ENCODE measurements at places on chromosomes 1 and 21.
A peak's percentile ranks its signal among the peaks of the same experiment; 100 is the strongest.

- no peak for DNase-seq
These were observed 507.6 kb downstream of the PTPRU start for GRCh38 chr1:29743931-29744330.

DNA sequence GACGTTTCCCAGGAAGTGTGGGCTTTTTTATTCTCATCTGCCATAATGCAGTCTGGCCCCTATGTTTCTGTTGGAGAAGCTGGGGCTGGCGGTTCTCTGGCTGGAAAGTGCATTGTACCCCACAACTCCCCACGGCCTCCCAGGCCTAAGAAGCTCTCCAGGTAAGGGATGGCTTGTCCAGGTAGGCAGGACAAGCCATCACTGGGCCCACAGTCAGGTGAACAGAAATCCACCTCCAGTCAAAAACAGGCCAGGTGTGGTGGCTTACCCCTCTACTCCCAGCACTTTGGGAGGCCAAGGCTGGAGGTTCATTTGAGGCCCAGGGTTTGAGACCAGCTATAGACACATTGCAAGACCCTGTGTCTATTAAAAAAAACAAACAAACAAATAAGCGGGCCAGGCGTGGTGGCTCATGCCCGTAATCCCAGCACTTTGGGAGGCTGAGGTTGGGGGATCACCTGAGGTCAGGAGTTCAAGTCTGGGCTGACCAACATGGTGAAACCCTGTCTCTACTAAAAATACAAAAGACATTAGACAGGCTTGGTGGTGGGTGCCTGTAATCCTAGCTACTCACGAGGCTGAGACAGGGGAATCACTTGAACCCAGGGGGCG lies 3.1 kb upstream of the WNT9A start:
- DNase-seq, result no peak

DNA sequence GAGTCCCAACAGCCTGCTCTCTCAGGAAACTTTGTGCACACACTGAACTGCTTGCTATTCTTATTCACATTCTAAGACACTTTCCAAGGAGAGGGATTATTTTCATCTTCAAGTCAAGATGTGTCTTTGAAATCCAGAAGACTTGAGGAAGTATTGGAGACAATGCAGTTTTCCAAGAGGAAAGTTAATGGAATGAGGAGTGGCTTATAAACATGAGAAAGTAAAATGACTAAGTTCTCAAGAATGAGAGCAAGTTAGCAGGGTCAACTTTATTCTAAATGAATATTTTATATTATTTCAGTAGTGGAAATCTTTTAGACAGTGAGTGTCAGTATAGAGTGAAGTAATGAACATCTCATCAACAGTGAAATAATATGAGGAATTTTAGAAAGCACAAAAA lies 1239.3 kb downstream of the MRPL39 start:
- DNase-seq, result no peak

DNA sequence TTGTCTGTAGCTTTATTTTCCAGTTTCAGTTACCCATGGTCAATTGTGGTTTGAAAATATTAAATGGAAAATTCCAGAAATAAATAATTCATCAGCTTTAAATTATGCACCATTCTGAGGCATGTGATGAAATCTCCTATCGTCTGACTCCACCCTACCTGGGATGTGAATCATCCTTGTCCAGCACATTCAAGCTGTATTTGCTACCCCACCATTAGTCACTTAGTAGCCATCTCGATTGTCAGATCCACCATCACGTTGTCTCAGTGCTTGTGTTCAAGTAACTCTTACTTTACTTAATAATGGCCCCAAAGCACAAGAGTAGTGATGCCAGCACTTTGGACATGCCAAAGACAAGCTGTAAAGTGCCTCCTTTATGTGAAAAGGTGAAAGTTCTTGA lies 4.0 kb downstream of the STPG1 start:
- DNase-seq, result no peak

GRCh38 chr1:21700094-21700493 lies 30.9 kb upstream of the RAP1GAP start:
- DNase-seq, result no peak

GRCh38 chr1:212260557-212261355 lies 24.5 kb upstream of the PPP2R5A start:
- no peak for DNase-seq

DNA sequence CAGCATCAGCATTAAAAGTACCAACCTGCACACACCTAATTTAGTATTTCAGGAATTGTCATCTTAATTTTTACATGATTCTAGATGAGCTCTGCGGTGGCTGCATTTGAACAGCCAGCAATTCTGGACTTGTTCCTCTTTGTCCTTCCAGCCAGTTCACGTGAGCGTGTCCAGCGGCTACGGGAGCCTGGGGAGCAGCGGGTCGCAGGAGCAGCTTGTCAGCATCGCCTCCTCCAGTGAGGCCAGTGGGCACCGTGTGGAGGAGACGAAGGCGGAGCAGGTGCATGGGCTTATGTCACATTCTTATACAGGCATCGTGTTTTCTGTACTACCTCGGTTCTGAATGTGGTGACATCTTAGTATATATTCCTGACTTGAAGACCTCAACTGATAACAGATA lies 25.7 kb downstream of the PER3 start:
- DNase-seq, result no peak

- peak; percentile 42 for DNase-seq
These were observed 61.1 kb downstream of the TOMM20 start for GRCh38 chr1:235067396-235068157.

DNA sequence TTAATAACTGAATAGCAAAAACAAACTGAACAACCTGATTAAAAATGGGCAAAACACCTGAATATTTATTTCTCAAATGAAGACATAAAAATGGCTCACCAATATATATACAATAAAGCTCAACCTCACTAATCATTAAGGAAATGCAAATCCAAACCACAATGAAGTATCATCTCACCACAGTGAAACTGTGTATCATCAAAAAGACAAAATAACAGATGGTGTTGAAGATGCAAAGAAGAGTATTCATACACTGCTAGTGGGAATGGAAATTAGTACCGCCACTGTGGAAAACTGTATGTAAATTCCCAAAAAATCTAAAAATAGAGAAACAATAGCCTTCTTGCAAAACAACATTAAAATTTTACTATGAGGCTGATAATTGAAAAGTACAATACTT lies 1660.1 kb upstream of the B3GALT2 start:
- no peak for DNase-seq

- no peak for DNase-seq
These were observed 729 bp upstream of the CDCA8 start for GRCh38 chr1:37691497-37692077.

- DNase-seq, result no peak
These were observed 185.1 kb upstream of the LMO4 start for GRCh38 chr1:87143413-87144135.

DNA sequence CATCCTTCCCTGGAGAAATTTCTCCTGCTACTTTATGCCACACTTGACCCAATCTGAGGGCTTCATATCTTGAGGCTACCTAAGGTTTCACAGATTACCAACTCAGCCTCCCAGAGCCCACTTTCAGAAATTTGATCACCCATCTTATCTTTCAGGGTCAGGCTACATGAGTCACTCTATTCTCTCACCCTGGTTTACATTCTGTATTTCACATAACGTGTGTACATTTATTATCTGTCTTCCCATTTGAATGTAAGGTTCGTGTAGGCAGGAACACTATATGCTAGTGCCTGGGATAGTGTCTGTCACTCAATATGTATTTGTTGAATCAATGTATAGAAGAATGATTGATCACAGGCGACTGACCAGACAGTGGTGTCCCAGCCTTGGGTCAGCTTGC lies 124.8 kb downstream of the UBE2U start:
- no peak for DNase-seq

GRCh38 chr1:214989341-214989740 lies 93.2 kb upstream of the KCNK2 start:
- DNase-seq, result no peak

- DNase-seq, result no peak
These were observed 73.1 kb upstream of the PRDX6 start for GRCh38 chr1:173403996-173404395.

DNA sequence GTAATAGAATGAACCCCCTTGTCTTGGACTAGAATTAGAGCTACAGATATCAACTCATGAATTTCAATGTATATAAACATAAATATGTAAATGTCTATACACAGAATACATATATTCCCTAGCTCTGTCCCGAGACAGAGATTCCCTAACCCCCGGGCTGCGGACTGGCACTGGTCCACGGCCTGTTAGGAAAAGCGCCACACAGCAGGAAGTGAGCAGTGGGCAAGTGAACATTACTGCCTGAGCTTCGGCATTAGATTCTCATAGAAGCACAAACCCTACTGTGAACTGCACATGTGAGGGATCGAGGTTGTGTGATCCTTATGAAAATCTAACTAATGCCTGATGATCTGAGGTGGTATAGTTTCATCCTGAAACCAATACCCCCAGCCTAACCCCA lies 51.2 kb downstream of the PIK3R3 start:
- DNase-seq, result no peak

DNA sequence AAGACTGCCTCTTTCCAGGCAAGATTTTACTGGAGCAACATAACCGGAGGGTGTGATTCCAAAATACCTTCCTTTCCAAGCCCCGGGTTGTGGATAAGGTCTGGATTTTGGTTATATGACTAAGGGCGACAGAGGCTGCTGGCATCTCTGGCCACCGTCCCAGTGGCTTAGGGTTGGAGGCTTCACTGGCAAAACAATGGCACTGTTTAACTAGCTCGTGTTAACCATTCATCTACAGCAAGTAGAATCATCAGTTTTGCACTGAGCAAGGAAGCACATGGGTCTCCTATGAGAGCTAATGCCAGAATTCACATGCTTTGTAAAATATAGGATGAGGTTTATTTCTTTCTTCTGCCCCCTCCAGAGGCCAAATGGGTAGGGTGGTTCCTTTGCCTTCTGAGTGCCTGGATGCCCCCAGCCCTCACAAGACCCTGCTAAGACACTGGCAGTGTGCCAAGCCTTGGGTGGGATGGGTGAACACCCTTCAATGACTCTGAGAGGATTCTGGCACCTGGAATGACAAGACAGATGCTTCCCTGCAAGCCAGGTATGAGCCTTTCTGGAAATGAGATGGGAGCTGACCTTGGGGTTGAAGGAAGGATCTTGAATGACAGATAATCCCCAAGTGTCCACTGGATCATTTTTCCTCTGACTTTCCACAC lies 36.8 kb downstream of the DHCR24 start:
- DNase-seq, result peak; percentile 47

DNA sequence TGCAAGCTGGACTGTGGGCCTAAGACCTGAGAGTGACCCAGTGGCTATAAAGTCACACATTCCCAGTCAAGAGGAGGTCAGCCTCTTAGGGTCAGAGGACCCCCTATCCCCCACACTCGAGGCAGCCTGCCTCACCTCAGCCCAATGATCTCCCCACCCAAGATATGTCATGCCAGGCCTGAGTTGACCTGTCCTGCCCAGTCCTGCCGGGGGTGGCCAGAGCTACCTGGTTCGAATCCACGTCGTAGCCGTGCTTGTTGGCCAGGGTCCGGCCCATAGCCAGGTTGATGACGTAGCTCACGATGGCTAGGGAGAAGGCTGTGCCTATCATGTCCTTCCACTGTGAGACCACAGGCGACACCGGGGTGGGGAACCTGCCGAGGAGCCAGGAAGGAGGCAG lies 15.6 kb downstream of the SLC26A9 start:
- DNase-seq, result no peak

GRCh38 chr1:148389027-148389339 lies 94.1 kb downstream of the PPIAL4G start:
- no peak for DNase-seq

- no peak for DNase-seq
These were observed 8.3 kb upstream of the LGALS8 start for GRCh38 chr1:236515443-236515958.

- DNase-seq, result no peak
These were observed 49.5 kb downstream of the ATP6V1G3 start for GRCh38 chr1:198491028-198491427.

- no peak for DNase-seq
These were observed 3.1 kb upstream of the GBP6 start for GRCh38 chr1:89360716-89361115.

Measured in hippocampal formation (tissue), 2 donors.